ENCODE measurements at places on chromosomes 2 and 18.
A peak's percentile ranks its signal among the peaks of the same experiment; 100 is the strongest.

DNA sequence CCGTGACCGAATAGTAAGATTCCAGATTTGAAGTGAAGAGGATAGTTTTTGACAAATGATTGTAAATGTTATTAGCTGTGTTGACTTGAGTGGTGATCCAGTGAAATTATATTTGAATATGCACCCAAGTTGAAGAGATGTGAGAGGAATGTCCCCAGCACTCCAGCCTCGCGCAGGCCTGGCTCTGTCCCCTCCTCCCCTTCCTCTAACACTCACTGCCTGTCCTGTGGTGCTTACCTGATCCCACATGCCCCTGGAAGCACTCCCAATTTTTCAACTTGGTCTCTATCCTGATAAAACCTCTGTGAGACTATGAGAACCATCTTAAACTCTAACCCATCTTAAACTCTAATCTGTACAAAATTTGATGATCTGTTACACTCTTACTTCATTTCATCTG is 154.7 kb upstream of the LRP1B start:
- no peak for DNase-seq

DNA sequence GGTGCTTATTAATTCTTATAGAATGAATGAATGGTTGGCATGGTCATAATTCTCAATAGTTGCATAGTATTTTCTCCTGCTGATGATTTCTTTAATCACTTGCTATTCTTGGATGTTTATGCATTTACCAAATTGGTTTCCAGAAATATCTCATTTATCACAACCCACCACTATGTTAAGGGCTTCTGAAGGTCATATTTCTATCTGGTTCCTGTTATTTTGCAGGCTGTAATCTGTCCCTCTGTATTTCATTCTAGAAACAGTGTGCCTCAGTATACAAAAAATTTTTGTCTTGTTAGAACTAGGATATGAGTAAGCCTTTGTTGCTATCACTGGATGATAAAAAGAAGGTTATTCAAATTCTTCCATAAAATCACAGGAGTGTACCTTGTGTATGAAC is 6.1 kb upstream of the ATP8B1 start:
- no peak for DNase-seq

DNA sequence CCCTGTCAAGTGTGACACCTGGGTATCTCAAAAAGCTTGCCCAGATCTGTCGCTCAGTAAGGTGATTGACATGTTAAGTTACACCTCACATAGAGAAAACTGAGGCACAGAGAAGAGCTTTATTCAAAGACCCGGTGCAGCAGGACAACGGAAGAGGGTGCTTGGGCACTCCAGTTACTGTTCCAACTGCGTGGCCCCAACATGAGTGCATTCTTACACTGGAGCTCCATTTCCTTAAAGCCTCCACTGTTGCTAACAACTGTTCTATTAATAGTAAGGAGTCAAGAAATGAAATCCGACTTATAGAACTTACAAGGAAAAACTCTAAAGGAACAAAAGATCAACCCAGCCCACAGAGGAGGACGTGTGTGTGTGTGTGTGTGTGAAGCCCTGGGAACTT is 54.8 kb upstream of the REV1 start:
- DNase-seq: no peak

GRCh38 chr2:191155608-191156071 is 4.8 kb upstream of the STAT4 start:
- no peak for DNase-seq

DNA sequence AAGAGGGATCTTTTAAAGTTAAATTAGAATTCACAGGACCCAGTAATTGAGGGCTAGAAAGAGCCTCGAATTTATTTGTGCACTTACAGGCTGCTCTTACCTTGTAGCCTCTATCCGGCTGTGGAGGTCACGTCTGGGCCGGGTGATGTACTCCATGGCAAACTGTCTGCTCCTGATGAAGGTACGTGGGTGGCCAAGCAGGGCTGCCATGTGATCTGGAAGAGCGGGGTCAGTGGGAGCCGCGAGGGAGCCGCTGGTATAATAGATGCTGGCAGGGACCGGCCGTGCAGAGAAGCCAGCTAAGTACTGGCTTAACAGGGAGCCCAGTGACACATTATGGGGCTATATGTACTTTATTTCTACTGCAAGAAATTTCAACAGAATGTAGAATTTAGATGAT is 59.2 kb downstream of the ADI1 start:
- no peak for DNase-seq

DNA sequence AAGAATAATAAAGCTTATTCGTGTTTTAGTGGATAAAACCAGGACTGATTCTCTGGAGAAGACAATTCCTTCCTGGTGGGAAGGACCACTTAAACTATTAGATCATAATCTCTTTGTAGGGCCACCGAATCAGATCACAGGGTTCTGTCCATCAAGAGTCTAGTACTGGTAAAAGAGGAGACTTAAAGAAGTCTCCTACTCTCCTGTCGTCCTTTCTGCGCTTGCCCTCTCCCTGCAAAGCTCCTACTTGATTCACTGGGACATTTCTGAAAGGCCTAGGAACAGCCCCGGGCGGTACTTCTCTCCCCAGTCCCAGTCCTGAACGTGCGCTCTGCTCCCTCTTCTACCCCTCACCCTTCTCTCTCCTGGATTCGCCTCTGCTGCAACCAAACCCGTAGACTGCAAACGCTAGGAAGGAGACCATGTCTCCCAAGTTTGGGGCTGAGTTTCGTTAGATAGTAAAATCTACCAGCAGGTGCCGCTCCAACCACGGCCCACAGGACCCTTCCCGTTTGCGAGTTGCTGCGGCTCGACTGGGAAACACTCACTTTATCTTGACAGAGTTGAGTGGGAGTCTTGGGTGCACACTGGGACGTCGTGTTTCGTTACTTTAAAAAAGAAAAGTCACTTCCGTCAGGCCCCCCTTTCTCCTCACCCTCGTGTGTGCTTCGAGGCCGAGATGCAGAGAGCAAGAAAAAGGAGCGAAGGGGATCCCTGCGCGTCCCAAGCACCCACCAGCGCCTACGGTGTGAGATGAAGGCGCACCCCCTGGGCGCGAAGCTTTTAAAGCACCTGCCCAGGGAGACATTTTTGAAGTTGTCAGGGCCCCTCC is 923 bp downstream of the FIGLA start:
- peak; percentile 27 for DNase-seq

GRCh38 chr2:127051116-127052056 is 55.6 kb downstream of the BIN1 start:
- DNase-seq: no peak

DNA sequence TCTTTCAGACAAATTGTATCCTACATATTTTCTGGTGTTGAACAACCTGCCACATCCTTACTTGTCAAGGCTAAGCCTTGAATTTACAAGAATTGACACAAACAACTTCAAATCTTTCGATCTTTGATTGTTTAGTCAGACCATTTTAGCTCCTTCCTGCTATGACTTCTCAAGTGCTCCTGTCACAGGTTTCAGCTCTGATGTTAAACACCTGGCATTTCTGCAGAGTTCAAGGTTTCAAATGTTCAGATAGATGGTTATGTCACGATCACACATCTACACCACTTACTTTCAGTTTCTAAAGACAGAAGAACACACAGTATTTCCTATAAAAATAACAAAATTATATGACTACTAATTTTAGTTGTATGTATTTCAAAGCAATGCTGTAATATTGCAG is 84.0 kb downstream of the RND3 start:
- no peak for DNase-seq

- no peak for DNase-seq
These were observed 390.9 kb upstream of the VWC2L start for GRCh38 chr2:214019973-214020345.

GRCh38 chr2:240998706-240998994 is 232 bp downstream of the SNED1 start:
- DNase-seq: no peak

GRCh38 chr18:29711932-29712331 is 1330.6 kb downstream of the DSC3 start:
- DNase-seq: no peak

- DNase-seq: no peak
These were observed 10.5 kb upstream of the GALM start for GRCh38 chr2:38655441-38655840.

DNA sequence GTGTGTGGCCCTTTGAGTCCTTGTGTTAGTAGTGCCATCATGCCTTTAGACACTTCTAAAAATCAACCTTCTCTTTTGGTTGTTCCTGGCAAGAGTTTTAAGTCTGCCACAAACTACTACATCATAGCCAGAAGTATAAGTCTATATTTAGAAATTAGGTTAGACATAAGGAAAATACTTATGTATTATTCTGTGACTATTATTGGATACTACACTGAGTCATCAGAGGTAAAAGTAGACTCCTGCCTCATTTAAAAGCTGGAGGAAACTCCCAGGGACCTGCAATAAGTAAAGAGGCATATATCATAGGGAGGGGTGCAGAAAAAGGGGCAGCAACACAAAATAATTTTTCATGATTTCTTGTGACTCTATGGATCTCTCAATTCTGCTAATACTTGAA is 99.4 kb upstream of the OSR1 start:
- DNase-seq: no peak

- no peak for DNase-seq
These were observed 110.4 kb upstream of the MYCN start for GRCh38 chr2:15829985-15830384.

DNA sequence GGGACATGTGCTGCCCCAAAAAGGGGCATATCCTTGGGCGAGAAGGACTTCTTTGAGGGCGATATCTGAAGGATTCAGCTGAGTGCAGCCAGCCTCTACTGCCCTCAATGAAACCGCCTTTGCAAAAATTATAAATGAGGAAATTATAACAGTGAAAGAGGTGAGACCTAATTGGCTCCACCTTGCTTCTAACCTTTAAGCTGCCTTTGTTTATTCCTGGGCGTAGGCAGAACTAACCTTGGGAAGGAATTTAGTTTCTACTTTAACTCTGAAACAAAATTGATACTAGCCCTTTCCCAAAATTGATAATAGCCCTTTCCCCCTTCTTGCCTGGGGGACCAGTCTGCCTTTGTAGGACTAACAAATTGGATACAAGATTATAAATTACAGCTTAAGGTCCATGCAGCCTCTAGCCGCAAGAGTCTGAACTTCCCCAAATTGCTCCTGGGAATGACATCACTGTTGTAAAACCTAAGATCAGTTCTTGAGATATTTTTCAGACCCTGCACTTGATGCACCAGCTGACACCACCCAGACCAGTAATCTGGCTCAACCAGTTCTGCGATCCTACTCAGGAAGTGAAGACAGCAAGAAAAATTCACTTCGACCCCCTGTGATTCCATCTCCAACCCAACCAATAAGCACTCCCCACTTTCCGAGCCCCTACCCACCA is 36.0 kb upstream of the ASAP2 start:
- no peak for DNase-seq

- DNase-seq: no peak
These were observed 79.6 kb upstream of the MGAT4A start for GRCh38 chr2:98810588-98810928.

- peak; percentile 21 for DNase-seq
These were observed 37.3 kb upstream of the TANK start for GRCh38 chr2:161122772-161123530.

- DNase-seq: no peak
These were observed 49.5 kb upstream of the DTNA start for GRCh38 chr18:34660572-34660971.

DNA sequence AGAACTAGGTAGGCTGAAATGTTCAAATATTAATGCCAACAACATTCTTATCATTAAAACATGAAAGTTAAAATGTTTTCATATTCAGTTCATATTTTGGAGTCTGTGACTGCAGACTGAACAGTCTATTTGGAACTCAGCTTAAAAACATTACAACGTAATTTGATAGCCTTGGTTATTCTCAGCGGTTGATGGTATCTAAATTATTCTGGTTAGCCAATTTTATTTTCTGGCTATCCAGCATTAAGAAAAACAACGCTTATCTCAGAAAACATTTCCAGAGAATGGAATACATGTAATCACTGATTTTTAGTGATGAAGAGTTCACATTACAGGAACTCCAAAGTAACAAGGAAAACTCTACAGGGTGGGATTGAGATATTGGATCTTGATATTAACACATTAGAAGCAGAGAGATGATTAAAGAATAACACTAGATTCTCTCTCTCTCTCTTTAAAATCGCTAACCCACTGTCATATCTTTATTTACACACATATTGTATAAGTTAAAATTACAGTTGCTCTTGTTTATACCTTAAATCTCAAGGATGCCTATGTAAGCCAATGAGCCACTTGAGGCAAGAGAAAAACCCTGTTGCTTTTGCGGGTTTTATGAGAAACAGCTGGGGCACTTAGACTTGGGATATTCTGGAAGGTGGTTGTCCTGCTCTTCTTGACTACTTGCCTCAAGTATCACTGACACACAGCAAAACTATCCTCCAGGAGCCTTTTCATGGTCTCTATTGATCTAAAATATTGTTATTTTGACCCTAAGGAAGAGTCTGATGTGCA is 84.9 kb downstream of the ICOS start:
- DNase-seq: no peak

GRCh38 chr2:203470371-203470770 is 64.7 kb downstream of the RAPH1 start:
- no peak for DNase-seq

GRCh38 chr18:43661570-43661969 is 384.3 kb upstream of the SYT4 start:
- no peak for DNase-seq

- no peak for DNase-seq
These were observed 72.6 kb downstream of the EVA1A start for GRCh38 chr2:75488157-75488556.

- no peak for DNase-seq
These were observed 3.3 kb upstream of the MTLN start for GRCh38 chr2:110215566-110216158.

GRCh38 chr18:34083910-34084535 is 140.7 kb downstream of the NOL4 start:
- DNase-seq: no peak

DNA sequence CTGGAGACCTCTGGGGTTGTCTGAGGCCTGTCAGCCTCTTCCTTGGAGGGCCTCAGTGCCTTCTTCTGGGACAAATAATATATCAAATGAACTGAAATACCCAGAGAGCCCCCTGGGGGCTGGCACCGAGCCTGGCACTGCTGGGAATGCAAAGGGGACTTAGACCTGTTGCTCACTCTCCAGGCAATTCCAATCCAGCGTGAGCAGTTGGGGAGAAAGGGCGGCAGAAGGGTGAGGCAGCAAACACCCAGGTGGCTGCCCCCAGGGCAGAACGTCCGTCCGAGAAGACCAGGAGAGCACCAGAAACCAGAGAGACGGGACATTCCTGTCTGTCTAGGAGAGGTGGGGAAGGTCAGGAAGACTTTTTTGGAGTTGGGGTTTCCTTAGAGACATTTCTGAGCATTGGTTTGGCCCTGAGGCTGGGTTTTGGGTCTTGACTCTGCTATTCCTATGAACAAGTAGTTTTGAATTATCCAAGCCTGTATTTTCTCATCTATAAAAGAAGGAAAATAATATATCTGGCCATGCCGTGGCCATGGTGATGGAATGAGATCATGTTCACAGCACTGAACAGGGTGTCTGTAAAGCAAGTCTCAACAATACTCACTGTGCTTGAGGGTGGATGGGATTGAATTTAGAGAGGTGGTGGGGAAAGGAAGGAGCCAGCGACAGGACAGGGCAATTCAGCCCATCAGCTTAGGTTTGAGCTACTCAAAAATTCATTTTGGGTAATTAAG is 44.3 kb upstream of the ZBTB7C start:
- DNase-seq: no peak

DNA sequence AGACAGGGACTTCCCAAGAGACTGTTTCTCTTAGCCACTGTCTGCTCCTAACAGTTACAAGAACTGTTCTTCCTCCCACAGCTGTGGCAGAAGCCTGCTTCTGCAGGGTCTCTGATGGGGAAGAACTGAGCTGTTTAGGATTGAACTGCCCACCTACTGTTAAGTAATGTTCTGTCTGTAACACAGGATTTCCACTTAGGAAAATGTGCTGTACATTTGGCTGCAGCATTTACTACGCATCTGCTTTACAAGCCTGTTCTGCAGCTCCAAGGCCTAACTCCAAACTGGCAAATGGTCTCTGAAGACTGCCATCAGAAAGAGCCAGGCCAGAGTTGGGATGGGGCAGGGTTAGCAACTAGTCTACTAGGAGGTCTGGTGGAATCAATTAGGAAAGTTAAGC is 87.8 kb upstream of the UPP2 start:
- DNase-seq: no peak

Measured in hematopoietic multipotent progenitor cell treated with erythropoietin and hydrocortisone succinate and interleukin-3 and kit ligand, for 15 days (in vitro differentiated cells).